ENCODE measurements at places on chromosomes 6 and 20.
A peak's percentile ranks its signal among the peaks of the same experiment; 100 is the strongest.

- no peak for DNase-seq
These were observed 59.5 kb downstream of the BMP6 start for GRCh38 chr6:7785243-7786035.

DNA sequence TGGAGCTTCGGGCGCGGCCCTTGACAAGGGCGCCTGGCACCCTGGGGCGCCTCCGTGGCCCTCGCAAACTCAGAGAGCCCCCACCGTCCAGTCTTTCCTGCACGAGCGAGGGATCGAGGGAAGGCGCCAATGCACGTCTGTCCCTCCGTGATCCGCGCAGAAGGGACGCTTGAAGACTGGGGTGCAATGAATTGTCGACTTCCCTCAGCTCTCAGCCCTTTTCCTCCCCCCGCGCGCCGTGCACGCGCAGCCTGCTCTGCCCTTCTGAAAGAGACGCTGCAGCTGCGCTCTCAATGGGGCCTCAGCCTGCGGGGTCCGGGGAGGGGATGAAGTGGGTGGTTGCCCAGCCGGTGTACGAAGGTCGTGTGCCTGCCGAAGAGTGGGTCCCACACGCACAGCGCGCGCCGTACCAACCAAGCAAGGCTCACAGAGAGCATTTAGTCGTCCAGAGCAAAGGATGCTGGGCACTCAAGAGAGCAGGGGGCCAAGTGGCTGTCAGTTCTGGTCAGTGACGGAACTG is 5.5 kb upstream of the SOX4 start:
- peak; percentile 73 for DNase-seq

GRCh38 chr20:44475372-44475693 is 341 bp upstream of the TTPAL start:
- DNase-seq = no peak

GRCh38 chr20:1489325-1489724 is 1.9 kb downstream of the SIRPB2 start:
- no peak for DNase-seq

DNA sequence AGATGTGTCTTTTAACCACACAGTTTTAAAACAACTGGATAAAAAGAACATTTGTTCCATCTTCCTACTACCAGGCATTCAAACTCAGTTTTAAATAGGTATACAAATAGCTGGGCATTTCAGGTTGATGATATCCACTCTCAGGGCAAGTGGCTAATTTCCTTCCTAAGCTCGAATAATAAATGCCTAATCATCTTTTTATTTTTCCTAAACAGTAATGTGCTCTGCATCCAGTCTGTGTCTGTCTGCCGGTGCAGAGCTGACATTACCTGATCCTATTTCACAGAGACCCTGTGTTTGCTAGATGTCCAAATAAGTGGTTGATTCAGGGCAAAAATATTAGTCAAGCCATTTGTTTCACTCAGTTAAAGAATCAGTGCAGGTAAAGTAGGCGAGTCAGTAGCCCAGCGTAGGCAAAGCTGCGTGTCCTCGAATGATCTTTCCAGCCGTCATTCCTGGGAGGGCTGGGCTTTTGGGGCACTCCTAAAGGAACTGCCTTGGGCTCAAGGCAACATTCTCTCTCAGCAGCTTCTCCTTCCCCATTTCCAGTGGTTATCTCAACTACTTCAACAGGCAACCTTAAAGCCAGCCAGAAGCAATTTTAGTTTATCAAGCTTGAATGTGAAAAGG is 74.2 kb upstream of the BMP2 start:
- no peak for DNase-seq

- DNase-seq = no peak
These were observed 215.4 kb downstream of the RFPL4B start for GRCh38 chr6:112562301-112563231.

DNA sequence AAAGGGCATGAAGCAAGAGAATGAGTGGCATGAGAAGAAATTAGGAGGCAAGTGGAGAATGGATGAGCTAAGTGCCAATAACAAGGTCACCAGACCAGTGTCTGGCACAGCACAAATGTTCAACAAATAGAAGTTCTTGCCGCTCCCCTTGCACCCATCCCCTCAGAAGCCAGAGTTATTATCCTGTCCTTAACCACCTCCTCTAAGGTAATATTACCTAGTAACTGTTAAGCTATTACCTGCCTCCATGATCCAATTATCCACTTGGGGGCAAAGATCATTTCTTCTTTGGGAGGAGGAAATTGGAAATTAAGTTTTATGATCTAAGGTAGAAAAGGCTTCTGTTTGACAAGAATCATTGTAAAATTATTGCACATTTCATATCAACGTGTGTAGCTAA is 133.8 kb downstream of the FOXA2 start:
- no peak for DNase-seq

- DNase-seq = no peak
These were observed 64.3 kb upstream of the PAK5 start for GRCh38 chr20:9903048-9903655.

- DNase-seq = no peak
These were observed 23.5 kb downstream of the TBC1D20 start for GRCh38 chr20:438571-439469.

DNA sequence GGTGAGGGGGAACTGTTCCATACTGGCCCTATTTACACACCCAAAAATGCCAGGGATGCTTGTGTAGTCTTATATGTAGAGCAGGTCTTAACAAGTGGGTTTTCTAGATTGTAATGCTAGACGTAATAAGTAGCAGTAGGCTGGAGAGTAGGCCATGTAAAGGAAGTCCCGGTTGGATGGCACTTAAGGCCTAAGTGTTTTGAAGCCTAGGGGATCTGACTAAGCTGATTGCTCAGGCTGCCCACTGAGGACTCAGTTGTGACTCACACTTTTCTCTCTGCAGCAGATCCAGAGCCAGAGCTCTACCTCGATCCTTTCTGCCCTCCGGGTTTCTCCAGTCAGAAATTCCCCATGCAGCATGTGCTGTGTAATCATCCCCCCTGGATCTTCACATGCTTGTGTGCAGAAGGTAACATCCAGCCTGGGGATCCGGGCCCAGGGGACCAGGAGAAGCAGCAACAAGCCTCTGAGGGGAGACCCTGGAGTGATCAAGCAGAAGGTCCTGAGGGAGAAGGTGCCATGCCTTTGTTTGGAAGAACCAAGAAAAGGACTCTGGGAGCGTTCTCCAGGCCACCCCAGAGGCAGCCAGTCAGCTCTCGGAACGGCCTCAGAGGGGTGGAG is 26.6 kb downstream of the ZNF133 start:
- peak; percentile 70 for DNase-seq

DNA sequence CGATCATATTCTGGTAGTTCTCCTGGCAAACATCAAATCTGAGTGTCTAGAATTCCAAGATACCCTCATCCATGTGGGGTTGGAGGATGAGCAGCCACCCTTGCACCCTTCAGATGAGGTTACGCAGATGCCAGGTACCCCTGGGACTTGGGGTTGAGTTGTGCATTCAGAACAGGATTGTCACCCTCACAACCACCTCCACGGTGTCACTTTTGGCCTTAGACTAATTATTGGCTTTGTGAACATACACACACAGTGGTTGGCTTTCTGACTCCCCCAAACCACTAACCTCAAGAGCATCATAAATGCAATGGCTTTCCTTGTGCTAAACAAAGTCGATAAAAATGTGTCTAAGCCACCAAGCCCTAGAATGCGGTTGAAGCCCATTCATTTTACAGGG is 2.9 kb upstream of the F13A1 start:
- no peak for DNase-seq

GRCh38 chr6:158020811-158021210 is 39.1 kb downstream of the SYNJ2 start:
- no peak for DNase-seq

DNA sequence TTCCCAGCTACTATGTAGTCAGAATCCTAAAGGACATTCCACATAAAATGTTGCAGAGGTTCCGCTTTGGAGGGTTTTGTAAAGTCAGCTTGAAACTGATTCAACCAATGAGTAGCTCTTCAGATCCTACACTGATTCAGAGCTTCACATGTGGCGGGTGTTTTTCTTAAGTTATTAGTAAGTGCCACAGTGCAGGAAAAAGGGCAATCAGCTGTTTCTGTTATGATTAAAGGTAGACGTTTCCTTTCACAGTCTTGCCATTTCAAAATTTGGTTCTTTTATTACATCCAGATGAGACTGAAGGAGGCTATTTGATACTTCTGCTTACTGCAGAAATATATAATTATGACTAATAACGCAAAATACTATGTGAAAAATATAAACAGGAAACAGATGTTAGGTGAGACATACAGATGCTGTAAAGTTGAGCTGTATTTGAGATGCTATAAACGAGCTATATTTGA is 443.9 kb downstream of the CDKAL1 start:
- no peak for DNase-seq

- DNase-seq = no peak
These were observed 7.0 kb downstream of the TMEM244 start for GRCh38 chr6:129853996-129854711.

DNA sequence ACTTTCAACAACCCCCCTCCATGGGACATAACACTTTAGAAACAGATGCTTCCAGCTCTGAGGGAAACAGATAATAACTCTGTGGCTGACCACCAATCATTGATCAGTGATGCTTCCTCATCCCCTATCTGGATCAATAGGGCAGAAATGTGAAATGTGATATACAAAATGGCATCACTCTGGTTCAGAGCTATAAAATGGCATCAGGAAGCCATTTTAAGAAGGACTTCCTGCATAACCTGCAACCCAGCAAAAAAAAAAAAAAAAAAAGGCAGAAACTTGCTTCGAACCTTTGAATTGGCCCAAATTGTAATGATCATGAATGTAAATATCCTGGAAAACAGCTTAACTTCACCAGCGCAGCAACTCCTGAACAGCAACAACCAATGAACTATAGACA is 48.0 kb upstream of the RNGTT start:
- DNase-seq = no peak

DNA sequence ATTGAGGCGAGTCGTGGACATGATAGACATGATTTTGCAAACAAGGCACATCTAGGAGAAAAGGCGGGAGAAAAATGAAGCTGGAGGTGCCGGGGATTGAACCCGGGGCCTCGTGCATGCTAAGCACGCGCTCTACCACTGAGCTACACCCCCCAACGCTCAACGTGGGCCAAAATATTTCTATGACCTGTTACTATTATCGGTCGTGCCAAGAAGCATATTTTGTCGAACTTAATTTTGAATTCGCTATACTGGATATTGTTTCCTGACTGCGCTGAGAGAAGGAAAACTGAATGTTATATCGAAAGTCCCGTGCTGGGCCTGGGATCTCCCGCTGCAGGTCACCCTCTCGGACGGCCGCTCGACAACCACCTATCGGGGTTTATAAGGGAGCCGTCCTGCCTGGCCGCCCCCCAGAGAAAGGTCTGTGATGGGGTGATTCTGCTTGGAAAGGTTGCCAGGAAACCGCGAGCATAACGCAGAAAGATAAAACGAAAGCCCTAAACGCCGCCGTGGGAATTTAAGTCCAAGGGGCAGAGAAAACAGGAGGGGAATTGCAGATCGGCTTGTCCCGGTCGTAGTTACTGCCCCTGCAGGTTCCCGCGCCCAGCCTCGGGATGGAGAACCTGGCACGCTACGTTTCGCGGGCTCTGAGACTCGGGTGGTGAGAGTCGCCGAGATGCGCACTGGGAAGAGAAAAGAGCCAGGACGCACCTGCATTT is 60.0 kb downstream of the TRIM27 start:
- peak; percentile 83 for DNase-seq

Data from T1000 (cell line).